Bronchus fibroblast of lung (primary cell): ENCODE measurements at places on chromosomes 2 and 18. TPM values are rescaled to one million over a fixed set of nuclear protein-coding genes. Genes with fewer than 3 reads are reported as not detected.

LCT gene
- total RNA-seq = not detected in 2 replicates

ALPI gene
- total RNA-seq = not detected in 2 replicates

HES6 gene
- total RNA-seq = 10.7 and 11.4 TPM in 2 replicates

ASXL3 gene
- total RNA-seq = 0.34 and 0.45 TPM in 2 replicates

CYP27C1 gene
- total RNA-seq = not detected in 2 replicates

TACR1 gene
- not detected in 2 replicates for total RNA-seq

MGAT5 gene
- 14.0 and 21.9 TPM in 2 replicates for total RNA-seq

LOXHD1 gene
- total RNA-seq = not detected in 2 replicates

IL36A gene
- not detected in 2 replicates for total RNA-seq

FAM228A gene
- 0.34 and 1.5 TPM in 2 replicates for total RNA-seq

C2orf92 gene
- 0.15 and 0.67 TPM in 2 replicates for total RNA-seq

CYBRD1 gene
- 38.7 and 40.5 TPM in 2 replicates for total RNA-seq
